Right atrium auricular region (tissue), 2 donors: ENCODE measurements at places on chromosomes 4 and X. TPM values are rescaled to one million over a fixed set of nuclear protein-coding genes. Genes with fewer than 3 reads are reported as not detected.

- H3K4me3 ChIP-seq = no peak overlapping the region
- no peaks in the 10 kb centered on the region for H3K4me1 ChIP-seq
- no peaks in the 10 kb centered on the region for H3K27me3 ChIP-seq
- no peak for DNase-seq
- H3K27ac ChIP-seq = no peak overlapping the region
Observed at GRCh38 chr4:105741548-105741947, 33.0 kb downstream of the GSTCD start.

- H3K27me3 ChIP-seq = no peaks in the 10 kb centered on the region
- H3K27ac ChIP-seq = no peak overlapping the region
- no peak overlapping the region for H3K4me3 ChIP-seq
- DNase-seq = no peak
- H3K4me1 ChIP-seq = no peaks in the 10 kb centered on the region
Observed at GRCh38 chr4:166501941-166502382, 628.9 kb downstream of the TLL1 start.

The ARHGAP36 gene
- total RNA-seq = not detected

The COL4A5 gene
- 35.5 TPM for total RNA-seq

DNA sequence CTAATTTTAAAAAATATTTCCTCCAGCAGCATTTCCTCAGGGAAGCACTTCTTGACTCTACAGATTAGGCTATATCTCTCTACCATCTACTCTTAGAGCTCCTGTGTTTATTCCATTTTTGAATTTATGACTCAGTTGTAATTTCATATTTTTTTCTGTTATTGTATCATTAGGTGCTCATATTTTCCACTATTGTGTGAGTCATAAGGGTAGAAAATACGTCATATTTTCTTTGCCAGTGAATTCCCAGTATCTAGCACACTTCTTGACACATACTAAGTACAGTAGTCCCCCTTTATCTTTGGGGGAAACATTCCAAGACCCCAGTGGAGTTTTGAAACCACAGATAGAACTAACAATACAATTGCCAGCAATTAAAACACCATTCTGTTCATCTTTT is 431.2 kb downstream of the GASK1B start:
- H3K27ac ChIP-seq = no peak overlapping the region
- H3K27me3 ChIP-seq = no peaks in the 10 kb centered on the region
- no peaks in the 10 kb centered on the region for H3K4me1 ChIP-seq
- no peak overlapping the region for H3K4me3 ChIP-seq
- DNase-seq = no peak
- no peaks in the 10 kb centered on the region for H3K36me3 ChIP-seq

GRCh38 chr4:149008415-149009025 is 566.3 kb upstream of the NR3C2 start:
- no peak overlapping the region for H3K4me3 ChIP-seq
- H3K27me3 ChIP-seq = no peaks in the 10 kb centered on the region
- no peak overlapping the region for H3K27ac ChIP-seq
- no peak for DNase-seq
- H3K4me1 ChIP-seq = no peaks in the 10 kb centered on the region
- no peaks in the 10 kb centered on the region for H3K36me3 ChIP-seq

- no peak overlapping the region for H3K27ac ChIP-seq
- H3K36me3 ChIP-seq = no peaks in the 10 kb centered on the region
- no peak overlapping the region for H3K4me3 ChIP-seq
- DNase-seq = no peak
Observed at GRCh38 chr4:145954924-145955339, 16.3 kb upstream of the ZNF827 start.

- no peaks in the 10 kb centered on the region for H3K27me3 ChIP-seq
- no peak for DNase-seq
- H3K27ac ChIP-seq = no peak overlapping the region
- H3K4me1 ChIP-seq = no peaks in the 10 kb centered on the region
- no peaks in the 10 kb centered on the region for H3K36me3 ChIP-seq
Observed at GRCh38 chr4:132180020-132180427, 969.1 kb upstream of the PCDH10 start.

DNA sequence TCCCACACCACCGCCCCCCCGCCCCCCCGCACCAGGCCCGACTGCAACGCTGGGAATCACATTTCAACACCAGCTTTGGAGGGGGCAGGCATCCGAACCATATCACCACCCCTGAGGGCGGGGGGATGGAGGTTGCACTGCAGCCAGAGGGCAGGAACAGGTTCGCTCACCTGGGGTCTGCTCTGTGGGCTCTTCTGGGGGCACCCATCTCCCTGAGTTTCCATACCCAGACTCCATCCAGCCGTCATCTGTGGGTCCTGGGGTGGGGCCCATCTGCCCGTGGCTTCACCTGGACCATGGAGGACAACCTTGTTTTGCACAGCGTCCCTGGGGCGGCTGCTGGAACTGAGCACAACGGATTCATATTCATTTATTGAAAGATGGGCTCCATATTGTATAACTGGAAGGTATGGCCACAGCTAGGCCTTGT is 6.9 kb downstream of the PSAPL1 start:
- DNase-seq = no peak
- no peaks in the 10 kb centered on the region for H3K36me3 ChIP-seq
- H3K4me1 ChIP-seq = no peaks in the 10 kb centered on the region
- no peak overlapping the region for H3K4me3 ChIP-seq
- H3K27me3 ChIP-seq = no peaks in the 10 kb centered on the region

The ZBTB33 gene
- total RNA-seq = 6.3 TPM

GRCh38 chrX:1223242-1223600 is 10.8 kb upstream of the CRLF2 start:
- no peak overlapping the region for H3K27ac ChIP-seq
- DNase-seq = no peak
- H3K36me3 ChIP-seq = no peaks in the 10 kb centered on the region
- no peak overlapping the region for H3K4me3 ChIP-seq
- H3K27me3 ChIP-seq = no peaks in the 10 kb centered on the region
